ENCODE measurements at places on chromosomes 1 and 21. TPM values are rescaled to one million over a fixed set of nuclear protein-coding genes. Genes with fewer than 3 reads are reported as not detected.

BNIPL gene
- 0.55 TPM for total RNA-seq

GRCh38 chr21:29194847-29195246 lies 64.4 kb downstream of the MAP3K7CL start:
- H3K27ac ChIP-seq, result peak overlapping the region; percentile 96
- H3K4me1 ChIP-seq, result peaks cover 60% of the 10 kb centered on the region
- no peaks in the 10 kb centered on the region for H3K27me3 ChIP-seq
- H3K4me3 ChIP-seq, result no peak overlapping the region
- H3K36me3 ChIP-seq, result peaks cover 2% of the 10 kb centered on the region

- no peaks in the 10 kb centered on the region for H3K27me3 ChIP-seq
- no peak overlapping the region for H3K4me3 ChIP-seq
- H3K27ac ChIP-seq, result no peak overlapping the region
Observed at GRCh38 chr1:109804660-109805059, 40.9 kb upstream of the EPS8L3 start.

GRCh38 chr1:17163789-17164666 lies 40.9 kb upstream of the PADI1 start:
- H3K27ac ChIP-seq, result no peak overlapping the region
- no peaks in the 10 kb centered on the region for H3K27me3 ChIP-seq
- H3K4me3 ChIP-seq, result no peak overlapping the region

GRCh38 chr1:246526915-246527314 lies 19.8 kb upstream of the SMYD3 start:
- no peaks in the 10 kb centered on the region for H3K4me1 ChIP-seq
- H3K36me3 ChIP-seq, result peaks cover 2% of the 10 kb centered on the region
- H3K27me3 ChIP-seq, result peaks cover under 1% of the 10 kb centered on the region
- no peak overlapping the region for H3K4me3 ChIP-seq

- DNase-seq, result no peak
- peaks cover 4% of the 10 kb centered on the region for H3K4me1 ChIP-seq
- H3K27me3 ChIP-seq, result no peaks in the 10 kb centered on the region
- H3K36me3 ChIP-seq, result no peaks in the 10 kb centered on the region
- no peak overlapping the region for H3K4me3 ChIP-seq
Observed at GRCh38 chr1:118291661-118292060, 106.6 kb upstream of the SPAG17 start.

ZFP69 gene
- 4.9 TPM for total RNA-seq

DNA sequence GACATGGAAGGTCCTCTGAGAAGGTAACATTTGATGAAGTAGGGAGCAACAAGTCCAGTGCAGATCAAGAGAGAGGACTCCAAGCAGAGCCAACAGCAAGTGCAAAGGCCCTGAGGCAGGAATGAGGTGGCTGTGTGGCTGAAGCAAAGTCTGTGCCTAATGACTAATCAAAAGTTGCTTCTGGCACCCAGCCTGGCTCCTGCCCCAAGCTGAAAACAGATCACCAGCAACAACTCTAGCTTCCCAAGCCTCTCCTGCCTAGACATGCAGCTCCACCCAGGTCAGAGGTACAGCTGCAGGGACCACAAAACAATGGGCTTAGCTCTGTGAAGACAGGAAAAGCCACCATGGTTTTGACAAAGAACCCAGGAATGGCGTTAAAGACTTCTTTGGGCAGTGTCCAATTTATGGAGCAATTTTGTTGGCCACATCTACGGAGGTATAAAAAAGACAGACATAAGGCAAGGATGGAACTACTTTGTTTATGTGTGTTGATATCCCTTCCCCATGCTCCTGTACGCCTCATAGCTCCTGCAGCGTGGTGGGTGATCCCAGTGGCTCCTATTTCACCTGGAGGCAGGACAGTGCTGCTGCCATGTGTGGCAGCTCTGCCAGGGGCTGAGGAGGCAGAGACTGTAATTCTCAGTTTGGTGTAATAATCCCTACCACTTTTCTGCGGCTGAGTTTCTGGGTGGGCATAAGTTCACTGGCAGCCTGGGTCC lies 26.4 kb upstream of the IGSF3 start:
- peak overlapping the region; percentile 64 for H3K27ac ChIP-seq
- H3K4me1 ChIP-seq, result peaks cover 69% of the 10 kb centered on the region
- no peaks in the 10 kb centered on the region for H3K36me3 ChIP-seq
- no peaks in the 10 kb centered on the region for H3K27me3 ChIP-seq

- H3K27ac ChIP-seq, result no peak overlapping the region
- no peaks in the 10 kb centered on the region for H3K27me3 ChIP-seq
- no peaks in the 10 kb centered on the region for H3K36me3 ChIP-seq
Observed at GRCh38 chr21:37821786-37822450, 94.3 kb downstream of the KCNJ6 start.

- H3K36me3 ChIP-seq, result no peaks in the 10 kb centered on the region
- no peak overlapping the region for H3K27ac ChIP-seq
- peaks cover 4% of the 10 kb centered on the region for H3K27me3 ChIP-seq
- no peak for DNase-seq
- H3K4me1 ChIP-seq, result no peaks in the 10 kb centered on the region
- H3K4me3 ChIP-seq, result no peak overlapping the region
Observed at GRCh38 chr1:160726498-160727315, 12.3 kb upstream of the SLAMF7 start.

- H3K36me3 ChIP-seq, result no peaks in the 10 kb centered on the region
- H3K4me3 ChIP-seq, result no peak overlapping the region
- H3K4me1 ChIP-seq, result no peaks in the 10 kb centered on the region
- H3K27me3 ChIP-seq, result no peaks in the 10 kb centered on the region
- H3K27ac ChIP-seq, result no peak overlapping the region
Observed at GRCh38 chr1:174740249-174740968, 259.3 kb upstream of the CACYBP start.

IFNLR1 gene
- not detected for total RNA-seq

DNA sequence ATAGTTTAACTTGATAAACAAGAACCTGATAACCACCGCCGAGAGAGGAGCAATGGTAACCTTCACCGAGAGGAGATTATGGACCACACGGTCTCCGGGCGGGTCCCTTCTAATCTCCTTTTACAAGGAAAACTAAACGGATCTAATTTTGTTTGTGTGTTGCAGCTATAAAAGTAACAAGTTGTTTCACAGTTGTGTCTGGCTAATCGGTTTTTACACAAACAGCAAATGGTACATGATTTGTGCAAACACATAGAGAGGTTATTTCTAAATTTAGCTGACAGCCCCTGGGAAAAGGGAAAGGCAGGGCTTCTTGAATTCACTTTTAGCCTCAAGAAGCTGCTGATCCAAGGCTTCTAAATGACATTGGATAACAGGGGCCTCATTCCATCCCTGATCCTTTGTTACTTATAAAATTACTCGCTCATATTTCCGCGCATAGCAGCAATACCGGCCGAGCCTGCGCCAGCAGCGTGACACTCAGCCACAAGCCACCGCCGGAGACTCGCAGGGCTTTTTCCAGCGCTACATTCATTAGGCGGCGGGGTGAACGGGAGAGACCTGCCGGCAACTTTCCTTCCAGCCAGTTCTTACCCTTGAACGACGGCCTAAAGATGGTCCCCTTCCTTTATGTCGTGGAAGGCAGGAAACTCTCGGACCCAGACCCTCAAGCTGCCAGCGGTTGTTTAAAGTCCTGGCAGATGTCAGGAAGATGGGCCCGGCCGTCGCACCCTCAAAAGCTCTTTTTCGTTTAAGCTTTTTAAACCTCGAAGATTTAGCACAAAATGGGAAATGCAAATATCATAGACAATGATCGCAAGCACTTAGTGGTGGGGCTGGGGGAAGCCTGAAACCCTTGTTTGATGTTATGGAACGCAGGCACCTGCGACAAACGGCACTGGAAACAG lies 4.4 kb downstream of the FOXD3 start:
- peaks cover 71% of the 10 kb centered on the region for H3K27me3 ChIP-seq
- no peak overlapping the region for H3K27ac ChIP-seq
- no peak overlapping the region for H3K4me3 ChIP-seq
- peaks cover 18% of the 10 kb centered on the region for H3K4me1 ChIP-seq
- peaks cover under 1% of the 10 kb centered on the region for H3K36me3 ChIP-seq

DNA sequence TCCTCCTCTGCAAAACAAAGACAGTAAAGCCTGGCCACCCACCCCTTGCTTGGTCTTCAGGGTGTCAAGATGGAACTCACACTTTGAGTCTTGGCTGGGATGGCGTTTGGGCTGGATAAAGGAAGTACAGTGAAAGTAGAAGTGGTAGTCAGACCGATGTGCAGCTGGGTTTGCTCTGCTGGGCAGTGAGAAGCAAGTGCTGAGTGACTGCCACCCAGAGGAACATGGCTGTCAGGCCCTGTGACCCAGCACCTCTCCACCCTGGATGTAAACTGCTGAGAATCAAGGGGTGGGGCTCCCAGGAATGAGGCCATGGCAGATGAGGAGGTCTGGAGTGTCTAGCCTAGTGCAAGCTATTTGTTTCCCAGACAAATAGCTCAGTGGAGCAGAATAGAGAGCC lies 51.2 kb downstream of the POFUT2 start:
- no peak overlapping the region for H3K4me3 ChIP-seq
- no peak overlapping the region for H3K27ac ChIP-seq
- no peaks in the 10 kb centered on the region for H3K4me1 ChIP-seq
- no peaks in the 10 kb centered on the region for H3K27me3 ChIP-seq
- DNase-seq, result no peak

- H3K36me3 ChIP-seq, result no peaks in the 10 kb centered on the region
- H3K27me3 ChIP-seq, result peaks cover 2% of the 10 kb centered on the region
- no peak for DNase-seq
- no peak overlapping the region for H3K27ac ChIP-seq
- H3K4me1 ChIP-seq, result no peaks in the 10 kb centered on the region
Observed at GRCh38 chr21:19034560-19034959, 631.0 kb upstream of the TMPRSS15 start.

DNA sequence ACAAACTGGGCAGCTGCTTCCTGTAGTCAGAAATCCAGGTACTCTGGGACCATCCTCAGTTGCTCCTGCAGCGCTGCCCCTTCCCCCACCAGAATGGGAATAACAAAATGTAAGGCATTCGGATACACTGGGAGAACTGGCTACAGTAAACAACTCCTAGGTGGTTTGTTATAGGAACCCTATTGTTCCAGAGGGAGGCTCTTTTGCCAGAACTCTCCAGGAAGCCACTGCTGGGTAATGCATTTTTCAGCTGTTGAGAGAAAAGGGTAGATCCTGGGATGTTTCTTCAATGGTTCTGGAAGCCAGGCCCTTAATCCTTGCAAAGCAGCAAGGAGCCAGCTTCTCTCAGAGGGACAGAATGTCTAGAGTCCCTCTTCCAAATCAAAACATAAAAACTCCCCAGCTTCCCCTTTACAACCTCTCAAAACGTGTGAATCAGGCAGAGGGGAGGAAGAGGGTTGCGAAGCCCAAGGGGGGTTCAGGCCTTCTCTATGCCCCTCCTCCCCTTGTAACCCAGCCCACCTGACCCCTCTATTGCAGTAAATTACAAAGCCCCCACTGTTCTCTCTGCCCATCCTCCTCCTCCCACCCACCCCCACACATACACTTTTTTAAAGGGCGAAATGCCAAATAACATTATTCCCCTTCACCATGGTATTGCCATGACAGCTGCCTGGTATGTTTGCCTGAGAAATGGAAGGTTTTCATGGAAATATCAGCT lies 29.1 kb downstream of the PLPP3 start:
- no peak for DNase-seq
- peak overlapping the region; percentile 32 for H3K27ac ChIP-seq
- no peaks in the 10 kb centered on the region for H3K27me3 ChIP-seq
- peaks cover 25% of the 10 kb centered on the region for H3K36me3 ChIP-seq
- no peak overlapping the region for H3K4me3 ChIP-seq
- peaks cover 75% of the 10 kb centered on the region for H3K4me1 ChIP-seq

DNA sequence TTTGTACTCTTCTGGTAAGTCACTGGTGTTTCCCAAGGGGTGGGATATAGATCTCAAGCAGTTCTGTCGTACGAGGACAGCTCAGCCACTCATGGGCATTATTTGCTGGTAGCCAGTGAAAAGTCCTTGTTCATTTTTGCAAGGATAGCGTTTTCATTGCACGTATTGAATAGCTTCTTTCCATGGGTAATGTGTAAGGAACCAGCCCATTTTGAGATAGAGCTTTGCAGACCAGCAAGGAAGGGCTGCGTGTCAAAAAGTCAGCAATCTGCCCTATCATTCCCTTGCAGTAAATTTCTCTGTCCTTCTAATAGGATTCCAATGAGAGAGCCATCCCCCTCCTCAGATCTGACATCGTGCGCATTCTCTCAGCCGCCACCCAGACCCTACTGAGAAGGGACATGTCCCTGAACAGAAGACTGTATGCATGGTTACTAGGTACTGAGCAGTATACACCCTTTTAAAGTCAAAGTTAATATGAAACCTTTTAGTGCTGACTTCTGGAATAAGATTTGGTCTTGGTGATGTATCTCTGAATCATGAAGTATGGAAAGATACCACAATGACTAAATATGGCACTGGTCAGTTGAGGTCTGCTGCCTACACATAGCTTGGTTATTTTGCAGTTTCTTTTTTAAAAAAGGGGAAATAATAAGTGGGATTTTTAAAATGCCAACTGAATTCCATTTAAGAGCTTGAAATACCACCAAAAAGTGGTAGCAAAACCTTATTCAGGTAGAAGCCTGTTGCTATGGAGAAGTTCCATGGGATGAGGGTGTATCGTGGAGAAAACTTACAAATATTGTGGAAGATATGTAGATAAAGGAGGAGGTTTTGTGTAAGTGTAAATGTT lies 55.3 kb downstream of the DOP1B start:
- peaks cover 6% of the 10 kb centered on the region for H3K36me3 ChIP-seq
- no peak overlapping the region for H3K4me3 ChIP-seq
- DNase-seq, result no peak
- peaks cover 42% of the 10 kb centered on the region for H3K4me1 ChIP-seq
- peak overlapping the region; percentile 59 for H3K27ac ChIP-seq
- no peaks in the 10 kb centered on the region for H3K27me3 ChIP-seq

GRCh38 chr21:14684071-14684470 lies 138.0 kb upstream of the SAMSN1 start:
- no peaks in the 10 kb centered on the region for H3K27me3 ChIP-seq
- no peak for DNase-seq
- H3K4me3 ChIP-seq, result no peak overlapping the region

SLC6A9 gene
- total RNA-seq, result 49.4 TPM

- peaks cover 10% of the 10 kb centered on the region for H3K4me1 ChIP-seq
- H3K27ac ChIP-seq, result peak overlapping the region; percentile 66
- H3K4me3 ChIP-seq, result no peak overlapping the region
- no peak for DNase-seq
- H3K27me3 ChIP-seq, result no peaks in the 10 kb centered on the region
Observed at GRCh38 chr1:188822248-188822647, 1655.4 kb downstream of the BRINP3 start.

DNA sequence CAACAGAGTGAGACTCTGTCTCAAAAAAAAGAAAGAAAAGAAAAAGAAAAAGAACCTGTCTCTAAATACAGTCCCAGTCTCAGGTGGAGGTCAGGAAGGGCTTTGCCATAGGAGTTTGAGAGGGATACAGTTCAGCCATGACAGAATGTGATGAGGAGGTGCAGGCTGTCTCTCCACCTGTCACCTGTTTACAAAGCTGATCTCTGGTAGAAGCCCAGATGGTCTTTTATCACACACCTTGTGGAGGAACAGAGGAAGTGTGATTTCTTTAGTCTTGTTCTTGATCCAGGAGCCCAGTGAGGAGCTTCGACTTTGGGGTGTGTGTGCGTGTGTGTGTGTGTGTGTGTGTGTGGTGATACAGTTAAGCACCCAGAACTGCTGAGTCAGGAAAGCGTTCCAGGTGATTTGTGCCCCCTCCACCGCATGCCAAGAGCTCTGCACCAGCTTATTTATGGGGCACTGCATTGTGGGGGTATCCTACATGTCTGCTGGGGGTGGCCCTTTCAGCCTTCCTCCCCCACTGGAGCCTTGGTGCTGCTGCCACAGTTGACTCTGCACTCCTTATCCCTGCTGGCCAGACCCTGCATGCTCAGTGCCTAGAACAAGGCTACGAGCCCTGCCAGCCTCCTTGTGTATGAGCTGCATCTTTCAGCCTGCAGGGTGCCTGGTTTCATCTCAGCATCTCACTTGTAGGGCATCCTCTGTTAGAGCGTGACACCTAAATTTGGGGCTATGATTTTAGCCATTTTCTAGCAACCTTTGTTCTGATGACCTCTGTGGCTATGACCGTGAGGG lies 19.3 kb downstream of the DOP1B start:
- H3K27me3 ChIP-seq, result no peaks in the 10 kb centered on the region
- no peaks in the 10 kb centered on the region for H3K4me1 ChIP-seq
- no peak overlapping the region for H3K27ac ChIP-seq
- peaks cover 5% of the 10 kb centered on the region for H3K36me3 ChIP-seq
- H3K4me3 ChIP-seq, result no peak overlapping the region
- DNase-seq, result no peak

FCRL2 gene
- total RNA-seq, result not detected
